ENCODE measurements at places on chromosomes 1 and 21. TPM values are rescaled to one million over a fixed set of nuclear protein-coding genes. Genes with fewer than 3 reads are reported as not detected.

The RAB7B gene
- 28.7 TPM for total RNA-seq

The VPS72 gene
- 27.3 TPM for total RNA-seq

The C1orf115 gene
- total RNA-seq, result 20.5 TPM

The NPHS2 gene
- not detected for total RNA-seq

The ZBTB8A gene
- total RNA-seq, result 5.8 TPM

The USP25 gene
- total RNA-seq, result 29.9 TPM

The ARHGAP30 gene
- total RNA-seq, result 14.8 TPM

The C1orf87 gene
- not detected for total RNA-seq

DNA sequence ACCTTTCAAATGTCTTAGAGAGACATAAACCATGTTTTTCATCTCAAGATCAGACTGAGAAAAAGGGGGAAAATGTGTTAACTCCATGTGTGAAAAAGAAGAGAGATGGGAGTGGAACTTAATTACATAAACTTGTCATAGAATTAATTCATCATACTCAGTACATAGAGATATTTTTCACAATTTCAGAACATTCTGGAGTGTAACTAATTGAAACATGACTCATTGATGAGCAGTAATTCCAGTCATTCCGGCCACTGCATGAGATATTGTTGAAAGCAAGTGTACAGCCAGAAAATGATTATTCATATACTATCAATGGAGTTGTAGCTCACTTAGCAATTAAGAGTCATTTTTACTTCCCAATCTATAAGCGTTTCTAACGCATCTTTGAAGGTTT, 739.3 kb downstream of the LTN1 start:
- DNase-seq, result no peak

DNA sequence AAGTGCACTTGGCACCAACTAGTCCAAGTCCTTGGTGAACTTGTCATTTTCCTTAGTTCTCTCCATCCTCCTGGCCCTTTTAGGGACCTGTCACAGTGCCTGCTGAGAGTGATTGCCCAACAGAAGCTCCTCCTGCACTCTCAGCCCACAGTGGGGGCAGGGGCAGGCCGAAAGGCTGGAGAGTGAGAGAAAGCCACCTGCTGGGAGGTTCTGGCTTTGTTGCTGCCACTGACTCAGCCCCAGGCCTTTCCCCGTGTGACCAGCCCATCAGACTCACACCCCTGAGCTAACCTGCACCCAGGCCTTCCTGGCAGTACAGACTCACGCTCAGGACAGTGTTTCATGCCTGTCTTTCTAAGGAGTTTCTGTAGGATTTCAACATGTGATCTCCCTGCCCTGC, 17.1 kb upstream of the PROK1 start:
- DNase-seq, result no peak

- DNase-seq, result no peak
These were observed 23.6 kb downstream of the VAMP4 start for GRCh38 chr1:171718216-171718615.

- no peak for DNase-seq
These were observed 29.5 kb downstream of the ARHGEF16 start for GRCh38 chr1:3483801-3484444.

GRCh38 chr21:38263493-38263892, 6.7 kb downstream of the KCNJ15 start:
- DNase-seq, result no peak

GRCh38 chr1:226662642-226663326, 76.3 kb downstream of the ITPKB start:
- DNase-seq, result peak; percentile 97

DNA sequence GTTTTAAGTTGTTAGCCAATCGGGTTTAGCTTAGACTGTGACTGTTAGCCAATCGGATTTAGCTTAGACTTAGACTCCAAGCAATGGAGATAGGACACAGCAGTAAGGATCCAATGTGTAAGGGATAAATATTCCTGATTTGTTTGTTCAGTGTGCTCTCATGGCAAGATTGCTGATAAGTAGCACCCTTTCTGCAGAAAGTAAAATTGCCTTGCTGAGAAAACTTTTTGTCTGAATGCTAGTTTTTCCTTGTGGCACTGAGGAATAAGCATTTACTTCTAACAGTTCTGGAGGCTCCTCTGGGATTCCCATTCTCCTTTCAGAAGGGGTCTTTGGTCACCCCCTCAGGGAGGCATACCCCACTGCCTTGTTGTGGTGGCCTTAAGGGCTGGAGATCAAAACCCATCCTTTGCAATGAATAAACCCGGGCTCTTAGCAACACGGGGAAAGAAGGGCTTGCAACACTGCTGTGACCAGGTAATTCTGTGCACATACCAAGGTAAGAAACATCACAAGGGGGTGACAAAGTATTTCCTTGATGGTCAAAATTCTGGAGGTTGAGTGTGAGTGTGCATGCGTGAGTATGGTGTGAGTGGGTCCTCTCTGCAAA, 45.4 kb downstream of the SERINC2 start:
- DNase-seq, result no peak

GRCh38 chr1:156868341-156868740, 7.7 kb downstream of the NTRK1 start:
- no peak for DNase-seq

DNA sequence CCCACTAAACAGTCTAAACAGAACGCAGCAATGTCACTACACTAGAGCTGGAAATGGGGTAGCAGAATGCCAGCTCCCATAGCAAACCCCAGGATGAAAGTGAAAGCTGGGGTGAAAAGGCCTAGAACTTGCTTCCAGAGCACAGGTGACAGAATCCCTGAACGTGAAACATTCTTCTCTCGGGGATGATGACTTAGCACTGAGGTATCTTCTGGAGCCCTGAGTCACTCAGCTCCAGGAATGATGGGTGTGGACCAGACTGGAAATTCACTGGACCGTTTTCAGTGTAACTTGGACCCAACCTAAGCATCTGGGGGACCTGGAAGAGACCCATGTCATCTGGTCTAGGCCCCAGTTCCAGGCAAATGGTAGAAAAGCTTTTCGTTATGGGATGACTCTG, 108.9 kb downstream of the CDC7 start:
- no peak for DNase-seq

All from lower leg skin (tissue), 4 donors.